ENCODE measurements at places on chromosomes 7 and 10.

GRCh38 chr10:115649217-115649616, 556.1 kb downstream of the ATRNL1 start:
- DNase-seq: no peak

DNA sequence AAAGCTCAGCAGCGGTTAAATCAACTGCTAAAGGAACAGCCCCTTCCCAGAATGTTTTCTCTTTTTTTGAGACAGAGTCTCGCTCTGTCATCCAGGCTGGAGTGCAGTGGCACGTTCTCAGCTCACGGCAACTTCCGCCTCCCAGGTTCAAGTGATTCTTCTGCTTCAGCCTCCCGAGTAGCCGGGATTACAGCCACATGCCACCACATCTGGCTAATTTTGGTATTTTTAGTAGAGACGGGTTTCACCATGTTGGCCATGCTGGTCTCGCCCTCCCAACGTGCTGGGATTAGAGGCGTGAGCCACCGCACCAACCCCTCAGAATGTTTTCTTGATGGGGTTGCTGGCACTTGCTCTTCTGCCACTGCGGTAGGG, 59.8 kb upstream of the IL6 start:
- no peak for DNase-seq

DNA sequence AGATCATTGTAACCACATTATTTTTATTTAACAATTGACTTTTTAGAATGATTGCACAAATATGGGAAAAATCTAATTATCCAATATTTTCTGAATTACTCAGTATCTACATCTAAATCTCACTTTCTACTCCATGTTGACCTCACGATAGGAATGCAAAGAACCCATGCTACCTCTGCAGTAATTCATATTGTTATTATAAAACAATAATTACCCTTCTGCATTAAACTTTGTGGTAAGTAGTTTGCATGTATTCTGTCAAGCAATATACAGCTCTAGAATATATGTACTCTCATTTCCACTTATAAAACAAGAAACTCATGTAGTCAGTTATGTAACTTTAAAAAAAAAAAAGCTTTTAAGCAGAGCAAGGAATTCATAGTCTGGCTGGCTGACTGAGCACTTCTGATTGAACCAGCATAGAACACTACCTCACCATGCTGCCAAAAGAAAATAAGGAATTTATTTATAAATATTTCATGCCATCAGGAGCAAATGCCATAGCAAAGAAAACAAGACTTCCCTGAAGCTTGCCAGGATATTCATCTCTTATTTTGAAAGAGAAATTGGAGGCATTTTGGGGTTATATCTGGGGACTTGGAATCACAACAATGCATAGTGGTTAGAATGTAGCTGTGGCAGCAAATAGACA, 895.7 kb downstream of the XPNPEP1 start:
- DNase-seq: no peak

DNA sequence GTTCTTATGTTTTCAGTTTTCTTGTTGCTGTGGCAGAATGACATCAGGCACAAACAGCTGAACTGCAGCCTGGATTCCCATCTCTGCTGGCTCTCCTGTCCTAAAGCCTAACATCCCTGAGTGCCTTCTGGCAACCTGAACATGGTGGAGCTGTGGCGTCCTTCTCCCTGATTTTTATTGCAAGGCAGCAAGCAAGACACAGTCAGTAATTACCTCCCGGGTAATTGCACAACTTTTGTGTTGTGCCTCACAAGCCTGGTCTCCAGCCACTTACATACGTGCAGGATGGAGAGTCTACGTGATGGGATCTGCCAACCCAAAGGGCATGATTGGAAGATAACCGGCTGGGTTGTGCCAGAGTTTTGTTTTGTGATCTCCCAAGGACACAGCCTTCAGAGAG, 116.1 kb upstream of the PARD3 start:
- no peak for DNase-seq

DNA sequence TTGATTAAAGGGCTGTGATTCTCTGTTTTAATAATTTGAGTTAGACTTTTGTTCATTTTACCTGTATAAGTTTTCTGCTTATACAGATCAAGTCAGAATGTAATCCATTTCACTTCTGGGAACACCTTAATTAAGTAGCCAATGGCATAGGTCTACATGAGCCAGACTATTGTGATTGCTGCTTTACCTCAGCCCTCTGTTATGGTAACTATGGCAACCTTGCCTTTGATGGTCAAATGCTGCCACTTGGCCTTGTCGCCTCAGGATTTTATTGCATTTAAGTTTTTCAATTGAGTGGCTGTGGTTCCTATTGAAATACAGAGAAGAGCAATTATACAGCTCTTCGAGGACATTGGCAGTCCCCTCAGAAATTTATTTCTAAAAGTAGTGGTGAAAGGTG, 64.3 kb upstream of the TMEM106B start:
- DNase-seq: no peak

GRCh38 chr10:71749396-71749795, 23.9 kb downstream of the VSIR start:
- no peak for DNase-seq

DNA sequence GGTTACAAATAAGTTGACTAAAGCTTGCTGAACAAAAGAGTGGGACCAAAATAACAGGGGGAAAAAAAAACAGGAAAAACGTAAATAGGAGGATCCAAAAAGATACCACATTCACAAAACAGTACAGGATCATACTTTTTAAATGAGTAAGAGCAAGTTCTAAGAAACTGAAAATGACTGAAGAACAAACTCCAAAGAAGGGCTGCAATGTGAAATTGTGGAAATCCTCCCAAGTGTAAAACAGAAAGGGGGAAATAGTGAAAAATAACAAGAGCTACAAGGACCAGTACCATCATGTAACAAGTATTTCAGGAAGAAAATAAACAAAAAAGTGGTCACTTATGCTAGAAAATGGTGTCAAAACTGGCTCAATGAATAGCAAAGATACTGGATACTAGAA, 46.3 kb downstream of the PDSS1 start:
- DNase-seq: no peak
